Suppressor macrophage (primary cell): ENCODE measurements at places on chromosomes 7 and 10.

DNA sequence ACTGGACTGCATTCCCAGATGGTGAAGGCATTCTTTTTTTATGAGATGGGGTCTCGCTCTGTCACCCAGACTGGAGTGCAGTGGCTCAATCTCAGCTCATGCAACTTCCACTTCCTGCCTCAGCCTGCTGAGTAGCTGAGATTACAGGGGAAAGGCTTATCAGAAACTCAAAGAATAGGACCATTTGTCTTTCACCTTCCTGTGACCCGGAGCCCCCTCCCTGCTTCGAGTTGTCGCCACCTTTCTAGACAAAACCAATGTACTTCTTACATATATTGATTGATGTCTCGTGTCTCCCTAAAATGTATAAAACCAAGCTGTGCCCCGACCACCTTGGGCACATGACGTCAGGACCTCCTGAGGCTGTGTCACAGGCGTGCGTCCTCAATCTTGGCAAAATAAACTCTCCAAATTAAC is 1.8 kb upstream of the METTL27 start:
- peak; percentile 23 for DNase-seq

GRCh38 chr7:119959811-119960210 is 313.2 kb upstream of the KCND2 start:
- DNase-seq = no peak

GRCh38 chr10:98908868-98909267 is 326.8 kb downstream of the HPSE2 start:
- DNase-seq = no peak

GRCh38 chr7:12995912-12996469 is 308.6 kb downstream of the ARL4A start:
- DNase-seq = no peak

DNA sequence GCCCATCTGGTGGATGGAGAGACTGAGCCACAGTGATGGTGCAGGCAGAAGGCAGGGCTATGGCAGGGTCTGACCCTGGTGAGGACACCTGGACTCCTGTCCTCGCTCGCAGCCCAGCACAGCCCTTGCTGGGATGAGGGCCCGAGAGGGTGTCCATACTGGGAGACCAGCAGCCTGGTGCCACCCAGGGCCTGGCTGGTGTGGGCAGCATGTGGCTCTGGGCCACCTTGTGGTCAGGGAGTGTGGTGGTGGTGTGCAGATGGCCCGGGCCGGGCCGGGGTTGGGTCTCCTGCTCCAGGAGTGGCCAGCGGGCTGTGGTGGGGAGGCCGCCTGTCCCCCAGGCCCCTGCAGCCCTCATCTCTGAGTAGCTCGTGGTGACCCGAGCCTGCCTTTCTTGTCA is 14.9 kb downstream of the ADCY1 start:
- DNase-seq = no peak

DNA sequence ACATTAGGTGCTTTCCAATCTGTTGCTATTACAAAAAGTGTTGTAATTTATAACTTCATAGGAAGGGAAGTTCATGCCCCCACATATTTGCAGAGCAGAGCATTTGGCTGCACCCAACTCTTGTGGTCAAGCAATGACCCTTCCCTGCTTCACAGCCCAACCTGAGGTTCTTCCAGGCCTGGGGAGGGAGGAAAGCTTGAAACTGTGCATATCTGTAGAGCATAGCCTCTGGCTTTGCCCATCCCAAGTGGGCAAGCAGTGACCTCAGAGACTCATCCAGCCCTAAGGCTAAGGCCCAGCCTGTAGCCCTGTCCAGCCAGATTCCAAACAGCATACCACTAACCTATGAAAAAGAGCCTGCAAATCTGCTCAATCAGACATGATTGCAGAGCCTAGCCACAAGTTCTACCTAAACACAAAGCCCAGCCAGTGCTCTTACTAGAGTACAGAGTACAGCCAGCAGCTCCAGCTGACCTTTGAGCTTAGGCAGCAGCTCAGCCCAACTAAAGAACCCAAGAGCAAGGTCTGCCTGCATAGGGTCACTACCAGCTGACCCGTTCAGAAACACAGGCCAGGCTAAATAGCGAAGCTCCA is 14.4 kb upstream of the GSTK1 start:
- DNase-seq = peak; percentile 53

DNA sequence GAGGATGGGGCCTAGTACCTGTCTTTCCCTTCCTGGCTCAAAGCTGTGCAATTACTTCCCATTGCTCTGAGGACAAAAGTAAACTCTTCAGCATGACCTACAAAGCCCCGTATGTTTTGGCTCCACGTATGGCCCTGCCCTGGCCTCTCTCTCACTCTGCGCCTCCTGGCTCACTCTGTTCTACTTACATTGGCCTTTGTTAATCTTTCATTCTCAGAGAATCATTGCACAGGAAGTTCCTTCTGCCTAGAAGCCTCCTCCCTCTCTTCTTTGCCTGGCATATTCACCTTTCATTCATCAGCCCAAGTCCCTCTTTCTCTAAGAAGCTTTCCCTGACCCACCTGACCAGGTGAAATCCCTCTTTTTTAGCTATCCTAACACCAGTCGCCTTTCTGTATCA is 23.9 kb downstream of the LIPM start:
- no peak for DNase-seq

DNA sequence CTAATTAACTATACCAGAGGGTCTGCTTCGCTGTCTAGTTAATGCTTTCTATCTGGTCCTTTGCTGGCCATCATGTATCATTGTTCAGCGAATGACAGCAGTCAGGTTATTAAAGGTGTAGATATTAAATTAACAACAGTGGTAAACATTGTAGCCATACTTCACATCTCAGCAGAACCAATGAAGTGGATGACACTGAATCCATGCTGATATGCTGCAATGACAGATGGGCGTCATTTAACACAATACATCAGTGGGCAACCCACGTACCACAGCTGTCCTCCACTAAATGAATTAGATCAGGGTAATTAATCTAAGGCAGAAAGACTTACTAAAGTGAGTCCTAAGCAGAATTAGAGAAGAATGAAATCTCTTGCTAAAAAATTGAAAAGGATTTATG is 767.2 kb downstream of the NXPH1 start:
- DNase-seq = no peak

DNA sequence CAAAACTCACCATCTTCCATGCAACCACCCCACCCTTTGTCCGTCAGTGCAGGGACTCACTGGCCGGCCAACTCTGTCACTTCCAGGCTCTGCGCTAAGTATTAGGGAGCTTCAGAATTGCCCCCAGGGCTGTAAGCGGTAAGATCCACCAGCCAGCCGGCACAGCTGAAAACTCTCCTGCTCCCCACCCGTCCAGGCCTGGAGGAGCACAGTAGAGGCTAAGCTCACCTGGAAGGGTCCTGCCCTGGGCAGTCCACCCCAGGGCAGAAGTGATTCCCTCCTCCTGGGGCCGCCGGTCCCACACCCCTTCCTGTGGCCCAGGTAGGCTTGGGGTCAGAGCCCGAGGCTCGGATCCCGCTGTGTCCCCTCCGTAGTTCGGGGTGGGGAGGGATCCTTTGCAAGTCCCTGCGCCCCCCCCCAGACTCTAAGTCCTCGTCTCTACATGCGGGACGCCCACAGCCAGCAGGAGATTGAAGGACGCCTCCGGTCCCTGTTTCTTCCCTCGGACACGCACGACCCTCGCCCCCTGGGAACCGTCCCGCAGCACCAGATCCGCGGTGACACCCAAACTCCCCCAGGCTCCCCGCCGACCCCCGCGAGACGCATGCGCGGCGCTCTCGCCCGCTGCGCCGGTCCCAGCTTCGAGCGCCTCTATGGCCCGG is 138.9 kb downstream of the ARHGAP22 start:
- no peak for DNase-seq

GRCh38 chr10:114491419-114491818 is 87.1 kb upstream of the AFAP1L2 start:
- no peak for DNase-seq

DNA sequence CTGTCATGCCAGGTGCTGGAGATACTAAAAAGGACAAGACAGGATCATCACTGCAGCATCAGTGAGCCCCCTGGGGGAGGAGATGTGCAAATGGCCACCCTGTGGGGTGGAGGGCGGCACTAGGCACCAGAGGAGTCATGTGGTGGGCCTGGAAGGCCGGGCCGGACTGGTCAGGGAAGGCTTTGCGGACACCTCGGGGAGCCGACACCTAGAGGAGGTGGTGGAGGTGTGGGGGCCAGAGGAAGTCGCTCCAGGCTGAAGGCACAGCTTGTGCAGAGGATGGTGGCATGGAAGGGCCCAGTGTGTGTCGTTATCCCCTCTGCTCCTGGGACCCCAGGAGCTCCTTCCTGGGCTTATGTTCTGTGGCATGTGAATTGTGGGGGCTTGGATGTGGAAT is 437.7 kb downstream of the RPS24 start:
- no peak for DNase-seq

- DNase-seq = no peak
Measured at GRCh38 chr7:114740095-114740494, 181.8 kb upstream of the MDFIC start.

- no peak for DNase-seq
Measured at GRCh38 chr10:119190353-119190752, 11.7 kb upstream of the PRDX3 start.

DNA sequence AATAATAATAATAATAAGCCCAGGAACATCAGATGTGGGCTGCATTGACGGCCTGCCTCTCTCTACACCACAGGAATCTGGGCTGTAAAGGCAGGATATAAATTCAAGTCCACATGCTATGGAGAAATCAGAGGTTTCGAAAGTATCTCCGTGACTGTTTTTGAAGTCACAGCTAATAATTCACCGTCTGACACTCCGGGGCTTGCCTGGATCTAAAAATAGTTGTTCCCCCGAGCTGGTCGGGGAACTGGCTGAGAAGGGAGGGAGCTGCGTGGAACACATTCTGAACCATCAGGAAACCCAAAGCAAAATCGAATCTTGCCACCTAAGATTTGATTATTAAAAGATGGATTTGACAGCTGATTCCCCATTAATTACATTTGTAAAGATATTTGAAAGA is 35.4 kb downstream of the KLF6 start:
- DNase-seq = peak; percentile 83

DNA sequence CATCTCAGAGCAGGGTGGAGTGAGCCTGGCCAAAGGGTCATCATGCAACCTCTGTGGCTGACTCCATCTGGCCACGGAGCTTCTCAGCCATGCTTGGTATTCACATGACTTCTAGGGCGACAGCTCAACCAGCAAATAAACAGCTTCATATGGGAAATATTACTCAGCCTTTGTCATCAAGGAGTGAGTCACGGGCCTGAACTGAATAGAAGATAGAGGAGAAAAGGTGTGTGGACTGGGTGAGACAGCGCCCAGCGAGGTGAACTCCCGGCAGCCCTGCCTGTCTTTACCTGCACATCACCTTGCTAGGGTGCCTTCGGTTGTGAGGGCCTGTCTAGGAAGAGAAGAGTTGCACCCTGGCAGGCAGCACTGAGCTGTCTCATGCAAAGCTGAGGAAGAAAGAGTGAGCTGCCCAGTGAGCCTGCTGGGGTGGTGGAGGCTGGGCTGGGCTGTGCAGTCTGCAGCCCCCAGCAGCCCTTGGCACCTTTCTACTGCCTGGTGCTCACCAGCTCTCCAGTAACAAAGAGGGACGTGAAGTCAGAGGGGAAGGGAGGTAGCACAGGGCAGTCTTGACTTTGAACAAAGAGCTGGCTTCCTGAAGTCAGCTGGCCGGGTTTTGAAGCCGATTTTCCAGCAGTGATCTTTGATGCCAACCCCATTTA is 114.2 kb downstream of the EGFR start:
- no peak for DNase-seq

DNA sequence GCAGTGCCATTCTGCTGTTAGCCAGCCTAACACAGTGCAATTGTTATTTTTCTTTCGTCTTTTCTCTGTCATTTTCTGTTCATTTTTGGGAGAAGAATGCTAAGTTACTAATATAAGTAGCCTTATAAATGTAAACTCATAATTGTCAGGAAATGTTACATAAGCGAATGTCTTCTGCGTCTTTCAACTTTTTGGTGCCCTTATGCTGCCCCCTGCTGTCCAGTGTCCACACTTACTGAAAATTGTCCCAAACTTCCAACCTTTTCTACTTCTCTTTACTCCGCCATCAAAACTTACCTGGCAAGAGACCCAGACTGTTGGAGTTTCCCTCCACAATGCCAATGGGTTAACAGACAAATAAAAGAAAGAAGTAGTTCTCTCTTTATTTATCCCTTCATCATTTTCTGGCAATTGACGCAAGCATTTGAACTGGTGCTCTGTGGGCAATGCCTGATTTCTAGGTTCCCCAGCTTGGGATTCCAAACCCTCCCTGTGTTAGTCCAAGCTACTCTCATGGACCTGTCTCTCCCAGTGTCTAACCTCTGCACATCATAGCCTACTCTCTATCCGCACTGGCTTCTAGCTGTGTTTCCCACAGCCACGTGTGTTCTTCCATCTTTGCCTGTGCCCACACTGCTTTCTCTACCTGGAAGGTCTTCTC is 21.0 kb upstream of the EPC1 start:
- DNase-seq = peak; percentile 78

DNA sequence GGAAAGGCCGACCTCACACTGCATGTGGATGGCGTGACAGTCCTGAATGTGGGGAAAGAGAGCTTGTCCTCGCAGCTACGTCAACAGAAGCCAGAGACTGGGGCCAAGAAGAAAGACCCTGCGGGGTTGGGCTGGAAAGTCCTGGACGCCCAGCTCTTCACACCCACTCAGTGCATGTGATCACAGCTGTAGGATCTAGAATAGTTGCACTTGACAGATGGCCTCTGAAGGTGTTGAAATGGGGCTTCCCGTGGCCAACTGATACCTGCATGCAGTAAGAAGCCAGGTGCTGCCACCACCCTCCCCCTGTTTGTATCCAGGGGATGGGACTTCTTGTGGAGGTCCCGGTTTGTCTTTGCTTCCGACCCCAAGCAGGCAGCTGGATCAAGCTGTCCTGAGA is 34.1 kb upstream of the OCM2 start:
- DNase-seq = no peak

- DNase-seq = no peak
Measured at GRCh38 chr7:24933298-24933697, 46.7 kb downstream of the OSBPL3 start.

DNA sequence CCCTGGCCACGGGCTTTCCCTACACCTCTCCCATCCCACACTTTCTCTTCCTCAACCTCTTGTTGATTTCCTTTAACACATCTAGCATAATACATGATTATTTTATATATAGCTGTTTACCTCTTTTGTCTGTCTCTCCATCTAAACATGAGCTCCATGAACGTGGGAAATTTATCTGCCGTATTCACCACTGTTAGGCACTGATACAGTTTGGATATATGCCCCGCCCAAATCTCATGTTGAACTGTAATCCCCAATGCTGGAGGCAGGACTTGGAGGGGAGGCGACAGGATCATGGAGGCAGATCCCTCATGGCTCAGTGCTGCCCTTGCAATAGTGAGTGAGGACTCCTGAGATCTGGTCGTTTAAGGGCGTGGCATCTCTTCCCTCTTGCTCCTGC is 5.7 kb downstream of the CYTH3 start:
- DNase-seq = no peak
